ENCODE measurements at places on chromosomes 3 and 15.

GRCh38 chr15:96314518-96314917, 16.0 kb upstream of the NR2F2 start:
- no peak for DNase-seq

DNA sequence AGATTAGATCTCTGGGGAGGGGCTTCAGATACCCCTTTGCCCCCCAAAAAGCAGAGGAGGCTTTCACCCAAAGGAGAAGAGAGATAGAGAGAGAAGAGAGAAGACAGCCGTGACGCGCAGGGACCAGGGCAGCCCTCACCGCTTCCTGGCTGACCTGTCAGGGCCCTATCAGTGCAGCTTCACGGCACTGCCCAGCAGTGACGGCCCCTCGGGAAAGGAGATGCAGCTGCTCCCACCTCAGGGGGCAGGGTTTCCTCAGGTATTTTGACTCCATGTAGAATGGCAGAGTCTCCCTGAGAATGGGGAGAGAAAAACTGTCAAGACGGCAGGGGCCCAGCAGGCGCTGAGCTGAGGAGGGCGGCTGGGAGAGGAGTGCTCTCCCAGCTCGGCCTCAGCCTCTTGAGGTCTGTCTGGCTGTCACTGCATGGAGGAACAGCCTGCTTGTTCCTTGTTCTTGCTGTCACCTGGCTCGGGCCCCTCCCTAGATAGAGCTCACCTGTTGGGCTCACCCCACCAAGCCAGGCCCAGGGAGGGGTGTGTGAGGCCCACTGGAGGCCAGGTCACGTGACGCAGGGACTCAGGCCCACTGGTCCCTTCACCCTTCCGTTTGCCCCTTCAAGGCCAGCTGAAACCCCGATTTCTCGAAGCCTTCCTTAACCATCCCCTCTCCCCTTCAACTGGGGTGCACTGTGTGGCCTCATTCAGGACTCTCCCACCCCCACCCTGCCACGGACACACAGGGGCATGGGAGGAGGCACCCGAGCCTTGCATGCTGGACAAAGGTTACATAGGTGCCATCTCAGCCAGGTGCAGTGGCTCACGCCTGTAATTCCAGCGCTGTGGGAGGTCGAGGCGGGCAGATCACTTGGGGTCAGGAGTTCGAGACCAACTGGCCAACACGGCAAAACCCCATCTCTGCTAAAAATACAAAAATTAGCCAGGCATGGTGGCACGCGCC, 28.2 kb downstream of the LOXL1 start:
- DNase-seq = no peak

DNA sequence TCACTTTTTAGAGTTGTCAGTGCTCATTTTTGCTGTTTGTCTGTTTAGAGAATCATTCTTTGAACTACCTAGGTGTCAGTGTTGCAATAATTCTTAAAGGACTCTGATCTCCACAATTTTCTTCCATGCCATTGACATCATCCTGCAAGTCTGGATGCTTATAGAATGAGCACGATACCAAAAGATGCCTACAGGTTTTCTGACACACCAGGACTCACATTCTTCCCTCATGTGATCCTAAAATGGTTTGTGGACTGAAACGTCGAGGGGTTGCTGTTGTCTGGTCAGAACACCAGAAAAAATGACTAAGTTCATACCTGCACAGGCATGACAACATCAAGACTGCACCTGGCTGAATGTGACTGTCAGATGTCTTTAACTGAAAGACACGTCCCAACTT, 95.9 kb downstream of the SEMA5B start:
- DNase-seq = no peak

- peak; percentile 19 for DNase-seq
These were observed 156.5 kb downstream of the CADPS start for GRCh38 chr3:62718515-62719320.

- DNase-seq = no peak
These were observed 62.2 kb upstream of the RGMA start for GRCh38 chr15:93150910-93151881.

DNA sequence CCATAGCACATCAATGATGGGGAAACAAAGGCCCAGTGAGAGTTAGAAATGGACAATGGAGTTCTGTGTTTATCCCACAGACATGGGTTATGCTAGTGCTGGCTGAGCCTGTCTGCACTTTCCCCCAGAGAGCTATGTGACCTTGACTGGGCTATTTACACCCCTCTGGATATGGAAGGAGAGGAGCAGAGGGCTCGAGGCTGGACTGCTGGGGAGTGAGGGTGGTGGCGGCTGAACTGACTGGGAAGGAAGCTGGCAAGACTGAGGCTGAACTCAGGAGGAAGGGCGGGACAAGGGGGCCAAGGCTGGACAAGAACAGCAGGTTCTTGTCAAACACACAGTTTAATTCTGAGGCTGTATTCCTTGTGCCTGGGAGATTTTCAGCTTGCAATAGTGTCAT, 10.8 kb upstream of the INSYN1 start:
- no peak for DNase-seq

GRCh38 chr15:99962006-99962561, 228.8 kb upstream of the LYSMD4 start:
- DNase-seq = no peak

DNA sequence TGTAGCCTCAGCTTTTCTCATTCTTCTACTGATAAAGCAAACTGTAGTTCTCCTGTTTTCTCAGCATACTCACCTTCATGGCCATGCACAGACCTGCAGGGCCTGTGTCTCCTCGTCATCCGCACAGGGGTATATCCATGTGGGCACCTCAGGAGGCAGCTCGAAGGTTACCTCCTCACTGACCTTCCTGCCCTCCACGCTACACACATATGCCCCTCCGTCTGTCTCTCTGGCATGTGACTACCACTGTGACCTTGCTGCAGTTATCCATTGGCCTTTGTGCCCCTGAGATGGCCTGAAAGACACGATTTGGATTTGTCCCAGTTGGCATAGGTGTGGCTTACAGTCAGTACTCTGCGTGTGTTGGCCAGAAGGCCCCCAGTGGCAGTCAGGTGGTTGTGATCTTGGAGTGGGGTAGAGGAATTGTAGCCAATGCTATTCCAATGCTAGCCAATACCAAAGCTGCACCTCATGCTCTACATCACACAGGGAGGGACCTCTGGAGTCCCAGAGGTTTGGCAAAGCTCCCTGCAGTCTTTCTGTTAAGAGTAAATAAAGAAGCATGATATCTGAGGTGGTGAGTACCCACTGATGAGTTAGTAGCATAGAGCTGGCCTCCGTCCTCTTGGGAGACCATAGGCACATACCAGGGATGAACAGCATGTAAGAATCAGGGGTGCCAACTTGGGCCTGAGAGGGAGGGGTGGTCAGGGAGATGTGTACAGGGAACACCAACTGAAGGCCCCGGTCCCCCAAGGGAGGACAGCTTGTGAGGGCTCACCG, 143.4 kb downstream of the EEFSEC start:
- no peak for DNase-seq

DNA sequence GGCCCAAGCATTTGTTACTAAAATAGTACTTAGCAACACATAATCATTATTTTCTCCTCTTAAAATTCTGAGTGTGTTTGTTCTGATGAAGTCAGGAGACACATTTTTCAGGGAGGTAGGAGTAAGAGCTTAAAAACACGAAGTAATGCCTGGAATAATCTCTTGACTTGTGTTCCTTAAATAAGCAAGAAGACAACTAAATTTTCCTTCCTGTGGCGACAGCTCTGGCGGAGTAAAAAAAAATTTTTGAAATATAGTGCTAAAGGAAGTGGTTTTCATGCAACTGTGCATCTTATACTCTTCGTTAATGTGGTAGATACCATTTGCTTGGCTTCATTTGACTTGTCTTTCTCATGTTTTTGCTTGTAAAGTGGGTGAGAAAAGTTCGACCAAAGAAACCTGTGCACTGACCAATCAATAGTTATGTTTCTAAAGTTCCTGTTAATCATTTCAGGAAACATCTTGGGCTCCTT, 11.1 kb upstream of the MBNL1 start:
- no peak for DNase-seq

DNA sequence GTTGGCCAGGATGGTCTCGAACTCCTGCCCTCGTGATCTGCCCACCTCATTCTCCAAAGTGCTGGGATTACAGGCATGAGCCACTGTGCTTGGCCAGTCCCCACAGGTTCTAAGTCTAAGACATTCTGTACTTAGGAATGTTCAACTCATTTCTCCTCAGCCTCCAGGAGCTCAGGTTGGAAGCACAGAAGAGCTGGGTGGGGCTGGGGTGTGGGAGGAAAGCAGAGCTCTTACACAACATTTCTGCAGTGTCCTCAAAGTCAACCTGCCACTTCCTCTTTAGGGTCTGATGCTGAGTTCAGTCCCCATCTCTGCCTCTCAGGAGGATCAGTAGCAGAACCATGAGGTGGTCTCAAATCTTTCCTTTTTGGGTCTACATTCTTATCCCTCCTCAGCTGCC, 75.5 kb downstream of the MRPL46 start:
- no peak for DNase-seq

- no peak for DNase-seq
These were observed 10.6 kb upstream of the SLC6A1 start for GRCh38 chr3:10981961-10982360.

DNA sequence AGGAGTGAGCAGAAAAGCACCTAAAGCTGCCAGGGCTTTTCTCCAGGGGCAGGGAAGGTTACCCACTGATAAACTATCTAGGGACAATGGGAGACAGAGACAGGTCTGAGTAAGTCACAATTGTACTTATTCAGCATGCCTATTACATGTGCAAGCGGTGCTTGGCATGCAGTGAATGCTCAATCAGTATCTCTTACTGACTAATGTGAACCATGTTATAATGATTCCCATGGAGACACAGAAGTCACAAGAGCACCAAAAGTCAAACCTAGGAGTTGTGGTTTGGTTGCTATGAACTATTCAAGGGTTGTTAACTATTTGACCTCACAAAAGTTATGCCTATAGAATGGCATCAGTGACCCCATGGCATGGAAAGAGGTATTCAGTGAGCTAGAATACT, 50.0 kb upstream of the RASGRP1 start:
- no peak for DNase-seq

DNA sequence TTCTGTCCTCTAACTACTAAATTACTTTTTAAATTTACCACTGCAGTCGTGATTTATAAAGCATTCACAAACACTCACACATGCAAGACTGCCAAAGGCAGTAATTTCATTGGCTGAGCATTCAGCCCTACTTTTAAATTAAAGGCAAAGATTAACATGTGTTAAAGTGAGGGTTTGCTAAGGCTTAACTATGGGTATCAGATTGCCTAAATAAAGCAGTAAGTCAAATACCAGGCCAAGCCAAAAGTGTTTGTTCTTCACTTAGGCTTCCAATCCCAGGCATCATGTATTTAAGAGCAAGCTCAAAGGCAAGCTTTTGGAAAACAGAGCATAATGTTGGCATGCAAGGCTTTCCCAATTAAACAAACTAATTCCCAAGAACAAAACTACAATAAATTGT, 187.3 kb downstream of the SUCNR1 start:
- no peak for DNase-seq

GRCh38 chr3:57927166-57927565, 81.1 kb upstream of the FLNB start:
- DNase-seq = no peak

- DNase-seq = no peak
These were observed 217.0 kb upstream of the ICE2 start for GRCh38 chr15:60695713-60696522.

GRCh38 chr3:130490241-130490640, 26.7 kb upstream of the COL6A6 start:
- DNase-seq = no peak

DNA sequence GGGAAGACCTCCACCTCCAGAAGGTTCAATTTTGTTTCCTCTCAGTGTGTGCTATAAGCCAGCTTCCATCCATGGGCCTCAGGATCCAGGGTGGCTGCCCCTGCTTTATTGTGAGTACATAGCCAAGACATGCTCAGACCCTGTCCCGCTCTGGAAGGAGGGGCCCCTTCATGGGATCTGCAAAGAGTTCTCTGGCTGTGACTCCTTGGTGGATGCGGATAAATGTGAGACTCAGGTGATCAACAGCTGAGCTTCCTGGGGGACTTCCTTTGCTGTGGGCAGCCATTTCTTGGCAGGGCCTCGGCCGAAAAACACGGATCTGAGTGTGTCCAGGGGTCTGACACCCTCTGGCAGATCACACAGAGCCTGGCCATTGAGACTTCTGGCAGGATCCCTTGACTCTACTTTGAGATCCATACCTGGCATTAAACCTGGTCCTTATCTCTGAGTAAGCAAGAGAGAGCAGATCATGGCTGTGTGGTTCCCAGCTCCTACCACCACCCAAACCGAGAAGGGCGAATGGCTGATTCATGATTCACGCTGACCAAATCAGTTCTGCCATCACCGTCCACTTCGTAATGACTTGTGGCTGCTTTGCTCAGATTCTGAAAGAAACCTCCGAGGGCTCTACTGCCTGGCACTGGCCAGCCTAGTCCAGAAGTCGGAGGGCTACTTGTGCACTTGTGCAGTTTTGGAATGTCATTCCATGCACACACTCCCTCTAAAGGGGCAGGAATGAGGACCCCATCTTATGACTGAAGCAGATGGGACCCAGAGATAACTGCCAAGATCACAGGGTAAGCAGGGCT, 68.1 kb downstream of the SENP2 start:
- DNase-seq = no peak

DNA sequence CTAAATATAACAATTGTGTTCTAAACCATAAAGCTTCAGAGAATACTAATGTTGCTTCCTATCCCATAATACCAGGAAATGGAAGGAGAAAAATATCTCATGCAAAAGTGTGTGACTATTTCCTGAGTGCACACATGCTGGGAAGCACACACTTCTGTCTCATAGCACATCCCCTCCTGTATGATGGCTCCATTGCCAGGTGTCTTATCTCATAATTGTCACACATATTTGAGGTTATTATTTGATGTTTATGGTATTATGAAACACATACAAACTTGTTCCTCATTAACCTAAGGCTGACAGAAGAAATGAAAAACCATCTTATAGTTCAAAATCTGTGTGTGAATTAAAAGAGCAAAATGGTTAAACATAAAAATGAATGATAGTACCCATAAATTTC, 65.4 kb downstream of the SERP1 start:
- no peak for DNase-seq

DNA sequence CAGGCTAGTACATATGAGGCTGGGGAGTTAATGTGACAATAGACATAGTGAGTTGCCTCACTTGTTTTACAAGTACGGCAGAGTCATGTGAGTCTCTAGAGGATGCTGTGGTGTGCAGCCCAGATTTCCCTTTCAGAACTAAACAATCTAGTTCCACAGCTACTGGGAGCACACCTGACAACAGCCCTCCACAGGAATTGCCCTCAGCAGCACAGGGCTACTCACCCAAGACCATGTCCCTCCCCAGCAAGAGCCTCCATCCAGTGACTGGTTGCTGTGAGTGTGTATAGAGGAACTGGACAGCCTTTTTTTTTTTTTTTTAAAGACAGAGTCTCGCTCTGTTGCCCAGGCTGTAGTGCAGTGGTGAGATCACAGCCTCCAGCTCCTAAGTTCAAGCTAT, 40.2 kb upstream of the UBE2E2 start:
- DNase-seq = no peak

GRCh38 chr15:42490671-42491538, at the start of gene ZNF106:
Gene ZNF106, minus strand, starts transcription at chr15:42491141. Its CDS starts 18,852 bp downstream, at chr15:42472289.
- DNase-seq = peak; percentile 63
